PC-3 (cell line): ENCODE measurements at places on chromosomes 6 and 20. TPM values are rescaled to one million over a fixed set of nuclear protein-coding genes. Genes with fewer than 3 reads are reported as not detected.
A peak's percentile ranks its signal among the peaks of the same experiment; 100 is the strongest.

The GPR6 gene
- total RNA-seq, result not detected in 2 replicates

- no peak overlapping the region for H3K4me3 ChIP-seq
- H3K27me3 ChIP-seq, result no peaks in the 10 kb centered on the region
- no peak overlapping the region for H3K27ac ChIP-seq
- H3K36me3 ChIP-seq, result peaks cover 5% of the 10 kb centered on the region
- H3K4me1 ChIP-seq, result peaks cover 7% of the 10 kb centered on the region; the same call in 1 of the 2 replicates
Measured at GRCh38 chr6:41647061-41647511, 8.8 kb downstream of the MDFI start.

The FGD2 gene
- 0.35 and 0.44 TPM in 2 replicates for total RNA-seq

- H3K4me1 ChIP-seq, result peaks cover 20% of the 10 kb centered on the region
- peak overlapping the region; percentile 89 for H3K27ac ChIP-seq
- no peaks in the 10 kb centered on the region for H3K27me3 ChIP-seq
- H3K4me3 ChIP-seq, result peak overlapping the region; percentile 99
- no peak for DNase-seq
- H3K36me3 ChIP-seq, result peaks cover 16% of the 10 kb centered on the region; the same call in 1 of the 2 replicates
Measured at GRCh38 chr6:24721461-24722215, 2.7 kb upstream of the C6orf62 start.
